Head of caudate nucleus (tissue), 42 donors: ENCODE measurements at places on chromosomes 7 and 10.

DNA sequence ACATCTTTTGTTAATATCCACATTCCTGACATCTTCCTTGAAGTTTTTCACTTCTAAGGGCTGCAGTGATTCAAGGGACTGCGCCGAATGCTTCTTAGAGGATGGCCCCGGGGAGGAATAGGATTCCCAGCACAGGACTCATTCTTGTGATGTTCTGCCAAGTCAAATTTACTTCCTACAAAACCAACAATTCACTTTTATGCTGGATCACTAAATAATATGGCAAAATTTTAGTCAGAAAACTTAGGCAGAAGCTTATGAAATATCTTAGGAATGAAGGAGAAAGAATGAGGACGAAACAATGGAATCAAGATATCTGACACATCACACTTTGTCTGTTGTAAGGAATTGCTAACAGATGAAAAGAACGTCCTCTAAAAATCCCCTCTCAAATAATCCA is 151.5 kb downstream of the JAZF1 start:
- no peak for DNase-seq

- no peak for DNase-seq
Observed at GRCh38 chr7:146720195-146720594, 603.6 kb downstream of the CNTNAP2 start.

GRCh38 chr7:18288322-18289037 is 207.1 kb upstream of the HDAC9 start:
- DNase-seq, result no peak

GRCh38 chr10:28719789-28720436 is 42.6 kb downstream of the BAMBI start:
- DNase-seq, result no peak

- DNase-seq, result no peak
Observed at GRCh38 chr7:46908770-46909169, 673.1 kb downstream of the TNS3 start.
